ENCODE measurements at places on chromosomes 7 and 10.

DNA sequence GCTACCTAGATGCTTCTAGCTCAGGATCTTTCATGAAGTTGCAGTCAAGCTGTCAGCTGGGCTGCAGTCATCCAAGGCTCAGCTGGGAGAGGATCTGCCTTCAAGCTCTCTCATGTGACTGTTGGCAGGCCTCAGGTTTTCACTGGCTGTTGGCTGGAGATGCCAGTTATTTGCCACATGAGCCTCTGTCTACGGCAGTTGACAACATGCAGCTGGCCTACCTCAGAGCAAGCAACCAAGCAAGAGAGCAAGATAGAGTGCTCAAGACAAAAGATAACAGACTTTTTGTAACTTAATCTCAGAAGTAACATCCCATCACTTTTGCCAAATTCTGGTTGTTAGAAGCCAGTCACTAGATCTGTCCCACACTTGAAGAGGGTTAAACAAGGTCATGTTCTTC, 125.8 kb downstream of the TPST1 start:
- DNase-seq, result peak; percentile 70

DNA sequence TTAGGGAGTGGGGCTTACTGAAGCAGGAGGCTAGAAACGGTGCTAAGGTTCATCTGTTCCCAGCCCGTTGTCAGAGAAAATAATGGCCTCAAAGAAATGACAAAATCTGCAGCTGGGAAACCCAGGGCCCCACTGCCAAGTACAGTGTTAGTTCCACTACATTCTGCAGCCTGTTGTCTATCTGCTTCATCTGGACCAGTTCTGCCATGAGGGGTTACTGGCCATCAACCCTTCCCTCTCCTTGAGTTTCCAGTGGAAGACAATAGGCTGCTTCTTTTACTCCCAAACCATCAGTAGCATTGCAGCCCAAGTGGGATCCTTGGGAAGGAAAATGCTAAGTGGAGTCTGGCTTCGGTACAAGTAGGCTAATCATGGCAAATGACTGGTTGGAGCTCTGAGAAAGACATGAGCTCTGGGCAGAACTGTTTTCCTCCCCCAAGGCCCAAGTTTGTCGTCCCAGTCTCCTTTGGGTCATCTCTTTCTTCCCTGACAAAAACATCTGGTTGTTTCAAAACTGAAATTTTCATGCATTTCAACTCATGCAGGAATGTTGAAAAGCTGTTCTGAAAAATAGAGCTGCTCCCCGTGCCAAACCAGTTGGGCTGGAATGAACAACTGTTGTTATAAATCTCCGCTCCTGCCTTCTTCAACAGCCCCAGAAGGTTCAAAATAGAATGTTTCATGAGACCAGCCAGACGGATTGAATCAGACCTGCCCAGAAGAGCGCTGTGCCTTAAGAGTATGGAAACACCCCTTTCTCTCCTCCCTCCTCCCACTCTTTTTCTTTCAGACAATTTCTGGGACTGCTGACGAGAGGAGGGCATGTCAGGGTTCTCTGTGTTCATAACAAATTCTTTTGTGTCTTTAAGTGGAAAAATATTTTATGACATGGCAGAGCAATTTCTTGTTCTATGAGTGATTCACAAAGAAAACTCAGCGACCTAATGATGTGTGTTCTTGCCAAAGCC, 116.6 kb downstream of the RAB18 start:
- no peak for DNase-seq

GRCh38 chr7:120138497-120138896, 134.5 kb upstream of the KCND2 start:
- DNase-seq, result no peak

- peak; percentile 29 for DNase-seq
Observed at GRCh38 chr10:86597306-86597705, 57.0 kb upstream of the OPN4 start.

DNA sequence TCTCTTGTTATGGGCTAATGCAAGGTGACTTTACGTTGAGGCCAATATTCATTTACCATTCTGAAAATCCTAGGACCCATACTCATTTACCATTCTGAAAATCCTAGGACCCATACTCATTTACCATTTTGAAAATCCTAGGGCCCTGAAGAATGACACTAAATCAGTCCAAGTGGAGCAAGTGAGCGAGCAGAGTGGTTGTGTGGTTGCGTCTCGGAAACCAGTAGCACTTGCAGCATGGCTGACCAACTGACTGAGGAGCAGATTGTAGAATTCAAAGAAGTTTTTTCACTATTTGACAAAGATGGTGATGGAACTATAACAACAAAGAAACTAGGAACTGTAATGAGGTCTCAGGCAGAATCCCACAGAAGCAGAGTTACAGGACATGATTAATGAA, 6.9 kb downstream of the SAR1A start:
- no peak for DNase-seq

DNA sequence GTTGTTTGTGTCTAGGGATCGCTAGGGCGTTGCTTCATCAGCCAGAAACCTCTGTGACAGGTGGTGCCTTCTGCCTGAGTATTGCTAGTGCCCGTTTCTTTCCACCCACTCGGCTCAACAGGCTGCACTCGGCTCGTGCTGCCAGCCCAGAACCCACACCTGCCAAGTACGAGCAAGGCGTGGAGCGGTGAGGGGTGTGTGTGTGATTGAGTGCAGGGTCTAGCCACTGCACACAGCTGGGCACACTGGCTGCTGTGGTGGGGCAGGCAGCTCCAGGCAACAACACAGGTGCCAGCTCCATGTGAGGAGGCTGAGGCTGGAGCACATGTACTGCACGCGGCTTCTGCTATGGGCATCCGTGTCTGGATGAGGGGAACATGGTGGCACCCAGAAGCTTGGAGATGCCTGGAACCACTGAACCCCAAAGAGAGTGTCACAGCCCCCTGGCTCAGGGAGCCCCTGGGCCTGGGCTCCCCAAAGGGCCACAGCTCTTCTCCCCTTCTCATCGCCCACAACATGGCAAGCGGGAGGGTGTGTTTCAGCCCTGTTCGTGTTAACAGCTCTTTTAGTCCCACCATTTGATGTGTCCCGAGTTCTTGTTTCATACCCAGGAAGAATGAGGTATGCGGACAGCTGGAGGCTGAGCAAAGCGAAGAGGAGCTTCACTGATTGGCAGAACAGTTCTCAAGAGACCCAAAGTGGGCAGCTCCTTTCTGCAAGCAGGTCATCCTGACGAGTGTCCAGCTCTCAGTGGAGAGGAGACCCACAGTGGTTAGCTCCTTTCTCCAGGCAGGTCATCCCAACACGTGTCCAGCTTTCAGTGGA, 78.1 kb downstream of the HDAC9 start:
- no peak for DNase-seq

GRCh38 chr7:92806496-92806895, 29.9 kb downstream of the CDK6 start:
- DNase-seq, result no peak

GRCh38 chr7:131829947-131830558, 273.6 kb upstream of the PODXL start:
- DNase-seq, result no peak

GRCh38 chr10:131668903-131669302, 231.9 kb upstream of the PPP2R2D start:
- no peak for DNase-seq

- DNase-seq, result no peak
Observed at GRCh38 chr10:88565072-88565471, 18.0 kb downstream of the RNLS start.

- DNase-seq, result peak; percentile 43
Observed at GRCh38 chr7:128201067-128201689, 39.9 kb upstream of the LEP start.

- no peak for DNase-seq
Observed at GRCh38 chr10:27251554-27251953, 11.0 kb upstream of the ACBD5 start.

GRCh38 chr10:120455004-120455403, 2.0 kb upstream of the PLPP4 start:
- no peak for DNase-seq

DNA sequence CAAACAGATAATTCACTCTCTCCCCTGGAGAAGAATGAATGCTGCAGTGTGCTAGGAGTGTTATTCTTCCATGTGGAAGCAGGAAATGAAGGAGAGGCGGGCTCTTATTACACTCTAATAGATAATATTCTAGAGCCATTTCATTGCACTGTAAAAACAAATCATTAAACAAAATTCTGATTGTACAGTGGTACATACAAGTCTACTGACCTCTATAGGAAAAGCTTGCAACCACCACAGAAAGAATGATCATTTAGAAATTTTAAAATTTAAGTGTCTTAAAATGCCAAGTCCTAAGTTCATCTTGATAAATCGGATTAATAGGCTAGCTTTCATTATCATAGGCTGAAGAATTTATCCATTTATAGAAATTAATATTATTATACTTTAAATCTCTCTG, 960.3 kb upstream of the LRRN3 start:
- no peak for DNase-seq

- no peak for DNase-seq
Observed at GRCh38 chr10:111086574-111086973, 9.7 kb downstream of the ADRA2A start.

DNA sequence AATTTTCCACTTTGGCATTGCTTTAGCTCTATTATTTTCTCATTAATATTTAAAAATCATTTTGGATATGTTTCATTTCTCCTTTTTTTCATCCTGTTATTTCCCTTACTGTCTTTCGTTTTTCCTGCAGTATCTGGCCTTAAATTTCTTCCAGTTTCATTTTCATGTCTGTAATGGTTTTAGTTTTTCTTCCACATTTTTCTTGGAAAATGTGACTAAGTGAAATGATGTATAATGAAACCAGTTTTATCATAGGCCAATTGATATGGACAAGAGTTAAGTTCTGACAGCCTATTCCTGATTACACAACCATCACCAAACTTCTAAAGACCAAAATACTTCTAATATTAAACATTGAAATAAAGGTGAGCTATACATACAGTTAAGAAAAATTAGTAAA, 158.5 kb downstream of the LHFPL3 start:
- DNase-seq, result no peak

- DNase-seq, result no peak
Observed at GRCh38 chr10:116312548-116312947, 11.7 kb upstream of the CCDC172 start.

DNA sequence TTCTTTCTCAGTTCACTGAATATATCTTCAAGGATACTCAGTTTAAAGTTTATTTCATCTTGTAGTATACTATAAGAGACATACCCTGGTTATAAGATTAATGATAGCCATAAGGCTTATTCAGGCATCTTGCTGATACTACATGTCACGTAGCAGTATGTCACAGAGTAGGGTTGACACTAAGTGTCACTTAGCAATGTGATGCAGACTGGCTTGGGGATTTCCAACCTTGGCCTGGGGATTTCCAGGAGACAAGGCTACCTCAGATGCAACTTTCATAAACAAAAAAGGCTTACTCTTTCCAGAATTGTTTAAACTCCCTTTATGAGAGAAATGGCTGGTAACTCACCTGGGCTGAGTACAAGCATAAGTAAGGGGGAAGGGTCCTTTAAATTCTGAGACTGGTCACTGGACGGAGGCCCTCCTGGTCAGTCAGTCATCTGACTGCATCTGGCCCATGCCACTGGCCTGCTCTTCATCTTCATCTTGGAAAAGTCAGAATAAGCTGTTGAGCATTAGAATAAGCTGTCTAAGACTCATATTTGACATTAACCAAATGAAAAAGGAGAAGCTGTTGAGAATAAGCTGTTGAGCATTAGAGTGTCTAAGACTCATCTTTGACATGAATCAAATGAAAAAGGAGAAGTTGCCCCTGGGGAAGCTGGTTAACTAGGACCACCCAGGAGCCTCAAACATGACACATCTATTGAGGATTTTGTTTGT, 9.5 kb downstream of the SLC13A1 start:
- no peak for DNase-seq

DNA sequence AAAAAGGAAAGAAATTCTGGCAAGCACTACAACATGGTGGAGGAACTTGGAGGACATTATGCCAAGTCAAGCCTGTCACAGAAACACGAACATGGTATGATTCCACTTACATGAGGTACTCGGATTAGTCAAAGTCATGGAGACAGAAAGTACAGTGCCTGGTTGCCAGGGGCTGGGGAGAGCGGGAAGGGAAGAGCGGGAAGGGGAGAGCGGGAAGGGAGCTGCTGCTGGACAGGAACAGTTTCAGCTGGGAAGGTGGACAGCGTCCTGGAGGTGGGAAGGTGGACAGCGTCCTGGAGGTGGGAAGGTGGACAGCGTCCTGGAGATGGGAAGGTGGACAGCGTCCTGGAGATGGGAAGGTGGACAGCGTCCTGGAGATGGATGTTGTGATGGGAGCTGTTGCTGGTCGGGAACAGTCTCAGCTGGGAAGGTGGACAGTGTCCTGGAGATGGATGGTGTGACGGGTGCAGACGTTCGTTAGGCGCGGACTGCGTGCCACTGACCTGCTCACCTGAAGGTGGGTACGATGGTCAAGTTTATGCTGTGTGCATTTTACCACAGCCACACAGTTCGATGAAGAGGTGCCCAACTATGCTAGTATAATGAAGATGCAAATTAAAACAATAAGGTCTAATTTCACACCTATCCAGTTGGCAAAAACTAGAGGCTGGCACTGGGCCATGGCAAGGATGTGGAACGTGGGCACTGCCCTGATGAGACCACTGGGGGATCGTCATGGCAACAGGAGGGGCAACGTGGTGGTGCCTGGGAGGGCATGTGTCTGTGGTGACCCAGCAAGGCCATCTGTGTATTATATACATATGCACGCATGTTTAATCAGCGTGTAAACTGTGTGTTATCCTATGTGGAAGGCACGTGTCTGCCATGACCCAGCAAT, 103.8 kb downstream of the NKX6-2 start:
- DNase-seq, result peak; percentile 41

GRCh38 chr7:41466760-41467384, 236.0 kb downstream of the INHBA start:
- no peak for DNase-seq

DNA sequence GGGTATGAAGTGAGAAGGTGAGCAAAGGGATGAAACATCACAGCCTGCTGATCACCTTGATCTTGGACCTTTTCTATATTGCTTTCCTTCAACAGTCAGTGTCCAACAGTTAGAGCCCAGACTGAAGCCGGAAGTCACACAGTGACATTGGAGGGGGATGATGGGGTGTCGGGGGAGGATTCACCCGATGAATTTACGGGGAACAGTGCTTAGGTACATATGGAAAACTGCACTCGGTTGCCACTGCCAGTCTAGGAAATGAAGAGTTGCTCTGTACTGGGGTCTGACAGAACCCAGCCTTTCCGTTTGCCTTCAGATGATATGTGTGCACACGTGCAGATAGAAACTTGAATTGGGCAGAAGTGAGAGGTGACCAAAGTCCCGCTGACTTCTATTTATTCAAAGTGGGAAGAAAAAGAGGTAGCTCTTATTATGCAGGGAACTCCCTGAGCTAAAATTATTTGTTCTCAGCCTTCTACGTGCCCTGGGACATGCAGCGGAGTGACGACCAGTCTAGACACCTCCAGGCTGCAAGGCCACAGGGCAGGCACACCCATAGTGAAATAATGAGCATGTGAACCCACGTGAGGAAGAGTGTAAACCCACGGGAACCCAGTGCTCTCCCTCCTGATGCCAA, 107.2 kb upstream of the INHBA start:
- no peak for DNase-seq

GRCh38 chr10:32210306-32211045, 136.5 kb downstream of the EPC1 start:
- no peak for DNase-seq

DNA sequence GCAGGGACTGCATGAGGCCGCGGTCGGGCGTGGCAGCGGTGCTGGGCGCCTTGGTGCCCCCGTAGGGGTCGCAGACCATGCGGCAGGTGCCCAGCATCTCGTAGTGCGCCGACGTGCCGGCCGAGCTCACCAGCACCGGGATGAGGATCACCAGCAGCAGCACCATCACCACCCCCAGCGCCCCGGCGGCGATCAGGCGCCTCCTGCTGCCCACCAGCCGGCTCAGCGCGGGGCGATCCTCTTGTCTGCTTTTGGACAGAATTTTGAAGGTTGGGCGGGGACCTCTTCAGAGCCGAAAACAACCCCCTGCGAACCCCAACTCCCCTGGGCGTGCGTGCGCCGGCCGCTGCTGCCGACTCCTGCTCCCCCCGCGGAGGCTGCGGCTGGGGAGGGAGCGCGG, 779 bp downstream of the C1QL3 start:
- DNase-seq, result no peak
